Aortic smooth muscle cell (primary cell): ENCODE measurements at places on chromosomes 5 and 9. TPM values are rescaled to one million over a fixed set of nuclear protein-coding genes. Genes with fewer than 3 reads are reported as not detected.

LCNL1 gene
- total RNA-seq, result 0.44 and 1.6 TPM in 2 replicates

KIAA0825 gene
- total RNA-seq, result 4.1 and 4.7 TPM in 2 replicates

IL31RA gene
- total RNA-seq, result 0.25 and 0.26 TPM in 2 replicates

AK8 gene
- total RNA-seq, result 0.40 and 0.56 TPM in 2 replicates

GABRA1 gene
- total RNA-seq, result under 0.01 TPM in 2 replicates
